ENCODE measurements at places on chromosomes 5 and 9.

- DNase-seq: no peak
Measured at GRCh38 chr9:90805006-90805996, 3.7 kb downstream of the SYK start.

- no peak for DNase-seq
Measured at GRCh38 chr5:43304525-43304924, 8.7 kb downstream of the HMGCS1 start.

GRCh38 chr9:5044160-5044559 lies 59.1 kb downstream of the JAK2 start:
- DNase-seq: no peak

GRCh38 chr5:146398826-146399225 lies 48.3 kb upstream of the TCERG1 start:
- DNase-seq: no peak

DNA sequence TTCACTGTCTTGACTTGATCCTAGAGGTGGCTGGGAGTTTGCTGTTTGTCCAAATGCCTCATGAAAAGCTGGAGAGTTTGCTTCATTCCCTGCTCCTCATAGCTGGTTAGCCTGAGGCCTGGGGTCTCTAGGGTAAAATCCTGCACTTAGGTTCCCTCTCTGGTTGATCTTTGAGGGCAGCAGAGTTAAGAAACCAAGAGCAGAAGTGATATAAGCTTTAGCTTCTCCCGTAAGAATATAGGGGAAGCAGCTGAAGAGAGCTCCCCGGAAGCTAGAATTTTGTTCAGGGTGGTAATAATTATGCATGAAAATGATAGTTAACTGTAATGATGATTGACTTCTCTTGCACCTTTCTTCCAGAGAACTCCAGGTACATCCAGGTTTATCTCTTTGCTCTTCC lies 1.4 kb downstream of the FAM53C start:
- no peak for DNase-seq

GRCh38 chr5:181246276-181247049 lies 2.8 kb upstream of the RACK1 start:
- peak; percentile 55 for DNase-seq

- DNase-seq: no peak
Measured at GRCh38 chr9:84959339-84959738, 289.8 kb downstream of the NTRK2 start.

DNA sequence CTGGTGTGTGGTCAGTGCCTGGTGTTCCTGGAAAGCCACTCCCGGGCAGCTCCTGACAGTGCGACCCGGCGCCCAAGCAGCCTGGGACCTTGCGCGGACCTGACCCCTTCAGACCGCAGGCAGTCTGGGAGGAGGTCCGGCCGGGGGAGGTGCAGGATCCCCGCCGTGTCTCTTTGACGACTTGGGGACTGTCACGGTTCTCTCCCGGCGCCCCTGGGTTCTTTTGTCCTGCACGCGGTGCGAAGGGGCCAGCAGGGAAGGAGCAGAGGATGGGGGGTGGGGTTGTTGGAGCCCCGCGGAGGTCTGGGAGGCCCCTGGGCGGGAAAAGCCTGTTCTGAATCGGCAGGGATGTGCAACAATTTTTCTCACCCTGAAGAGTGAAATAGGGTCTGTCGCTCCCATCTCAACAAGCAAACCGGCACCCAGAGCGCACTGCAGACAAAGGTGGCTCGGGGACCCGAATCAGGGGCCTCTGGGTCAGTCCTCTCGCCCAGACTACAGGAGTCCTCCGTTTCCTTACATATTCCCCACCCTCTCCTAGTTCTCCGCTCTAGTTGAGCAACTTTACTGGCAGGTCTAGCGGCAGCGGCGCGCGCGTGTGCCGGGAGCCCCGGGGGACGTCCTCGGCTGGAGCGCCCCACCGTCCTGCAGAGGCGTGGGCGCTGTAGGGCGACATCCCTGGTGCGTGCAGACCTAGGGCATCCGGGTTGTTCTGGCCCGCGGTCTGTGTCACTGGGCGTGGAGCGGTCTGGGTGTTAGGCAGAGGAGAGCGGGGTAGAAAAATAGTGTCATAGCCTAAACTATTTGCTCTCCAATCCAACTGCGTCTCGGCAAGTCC lies 1.2 kb downstream of the VCAN start:
- no peak for DNase-seq

GRCh38 chr9:4375424-4376200 lies 75.7 kb upstream of the GLIS3 start:
- DNase-seq: no peak

- no peak for DNase-seq
Measured at GRCh38 chr5:174999581-174999980, 275.2 kb downstream of the MSX2 start.

DNA sequence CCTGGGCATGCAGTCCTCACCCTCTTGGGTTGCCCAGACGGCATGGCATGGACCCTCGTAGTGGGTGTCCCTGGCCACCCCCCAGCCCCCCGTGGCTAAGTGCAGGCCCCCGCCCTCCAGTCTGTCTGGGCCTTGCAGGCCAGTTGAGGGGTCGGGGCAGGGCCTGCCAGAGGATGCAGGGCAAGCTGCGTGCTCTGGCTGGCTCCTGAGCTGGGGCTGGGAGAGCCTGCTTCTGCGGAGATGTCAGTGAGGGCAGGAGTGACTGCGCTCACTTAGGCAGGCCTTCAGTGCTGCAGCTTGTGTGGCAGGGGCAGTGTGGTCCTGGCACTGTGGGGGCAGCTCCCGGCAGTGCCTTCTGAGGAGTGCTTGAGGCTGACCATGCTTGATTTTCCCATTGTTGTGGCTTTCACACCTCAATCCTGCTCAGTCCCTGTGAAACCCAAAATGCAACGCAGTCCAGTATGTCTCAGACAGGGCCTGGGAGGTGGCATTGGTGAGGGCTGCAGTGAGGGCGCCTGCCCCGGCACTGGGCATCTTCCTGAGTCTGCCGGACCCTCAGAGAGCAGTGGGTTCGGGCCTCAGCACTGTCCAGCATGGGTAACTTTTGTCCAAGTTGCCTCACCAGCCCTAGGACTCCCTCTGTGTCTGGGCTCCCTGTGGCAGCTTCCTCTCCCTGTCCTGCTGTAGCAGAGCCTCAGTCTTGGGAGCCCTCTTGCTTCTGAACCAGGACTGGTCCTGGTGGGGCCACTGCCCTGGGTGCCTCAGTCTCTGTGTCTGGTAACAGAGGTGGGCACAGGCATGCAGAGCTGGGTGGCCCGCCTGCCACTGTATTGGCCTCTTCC lies 93.0 kb downstream of the PHF2 start:
- no peak for DNase-seq

DNA sequence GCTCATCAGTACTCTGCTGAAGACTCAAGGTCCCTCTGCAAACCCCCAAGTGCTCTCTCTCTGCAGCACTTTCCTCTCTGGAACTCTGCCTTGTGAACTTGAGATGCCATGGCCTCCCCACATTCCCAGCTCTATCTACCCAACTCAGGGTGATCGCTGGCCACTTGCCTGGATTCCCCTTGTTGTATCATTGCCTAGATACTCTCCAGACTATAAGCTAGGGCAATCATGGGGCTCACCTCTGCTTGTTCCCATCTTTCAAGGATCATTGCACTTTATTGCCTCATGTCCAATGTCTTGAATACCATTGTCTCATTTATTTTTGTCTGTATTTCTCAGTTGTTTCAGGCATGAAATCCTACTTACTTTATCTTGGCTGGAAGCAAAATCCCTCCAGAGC lies 144.1 kb downstream of the PLPPR1 start:
- no peak for DNase-seq

DNA sequence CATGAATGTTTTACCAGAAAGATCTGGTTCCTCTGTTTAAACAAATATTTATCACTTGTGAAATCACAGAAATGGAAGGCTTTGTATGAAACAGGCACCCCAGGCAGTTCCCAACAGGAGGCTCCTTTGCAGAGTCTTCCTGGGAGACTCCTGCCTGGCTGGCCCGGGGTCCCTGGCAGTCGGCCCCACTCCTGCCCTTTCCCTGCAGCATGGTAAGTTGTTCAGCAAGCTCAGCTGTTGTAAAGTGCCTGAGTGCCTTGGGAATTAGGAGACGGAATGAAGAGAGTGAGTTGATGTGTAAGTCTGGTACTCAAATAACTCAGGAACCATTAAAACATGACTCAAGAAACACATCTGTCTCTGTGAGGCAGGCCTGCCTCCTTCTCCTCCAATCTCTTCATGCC lies 17.5 kb upstream of the LHFPL2 start:
- DNase-seq: no peak

GRCh38 chr9:37454238-37454637 lies 11.0 kb downstream of the ZBTB5 start:
- DNase-seq: no peak

DNA sequence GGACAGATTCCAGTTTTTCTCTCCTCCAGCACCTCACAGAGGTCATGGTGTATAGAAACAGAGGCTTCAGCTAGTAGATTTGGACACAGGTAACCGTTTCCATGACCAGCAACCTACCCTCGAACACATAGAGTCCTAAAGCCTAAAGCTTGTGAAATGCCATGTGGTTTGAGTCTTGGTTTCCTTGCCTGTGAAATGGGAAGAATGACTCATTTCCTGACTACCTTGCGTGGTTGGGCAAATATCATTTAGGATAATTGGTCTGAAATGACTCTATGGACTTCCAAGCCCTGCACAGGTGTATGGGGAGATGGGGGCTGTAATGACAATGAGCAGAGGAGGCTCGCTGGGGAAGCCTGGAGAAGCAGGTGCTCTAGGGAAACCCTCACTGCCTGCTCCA lies 134.6 kb downstream of the TTLL11 start:
- no peak for DNase-seq

DNA sequence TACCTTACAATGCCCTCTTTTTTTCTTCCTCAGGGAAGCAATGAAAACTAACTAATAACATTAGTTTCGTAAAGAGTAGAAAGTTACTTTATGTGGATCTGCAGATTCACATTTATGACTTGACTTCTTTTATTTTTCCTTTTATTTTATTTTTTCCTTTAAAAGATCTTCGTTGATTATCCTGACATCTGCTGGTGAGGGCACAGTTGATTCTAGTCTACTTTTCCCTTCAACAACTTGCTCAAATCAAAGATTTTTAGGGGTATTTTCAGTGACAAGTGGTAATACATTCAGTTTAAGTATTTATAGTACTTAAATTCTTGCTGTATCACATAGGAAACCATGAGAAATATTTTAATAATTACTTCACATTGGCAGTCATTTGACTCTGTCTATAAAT lies 4.9 kb downstream of the EDIL3 start:
- DNase-seq: no peak

GRCh38 chr5:156164306-156164705 lies 162.7 kb upstream of the SGCD start:
- no peak for DNase-seq

DNA sequence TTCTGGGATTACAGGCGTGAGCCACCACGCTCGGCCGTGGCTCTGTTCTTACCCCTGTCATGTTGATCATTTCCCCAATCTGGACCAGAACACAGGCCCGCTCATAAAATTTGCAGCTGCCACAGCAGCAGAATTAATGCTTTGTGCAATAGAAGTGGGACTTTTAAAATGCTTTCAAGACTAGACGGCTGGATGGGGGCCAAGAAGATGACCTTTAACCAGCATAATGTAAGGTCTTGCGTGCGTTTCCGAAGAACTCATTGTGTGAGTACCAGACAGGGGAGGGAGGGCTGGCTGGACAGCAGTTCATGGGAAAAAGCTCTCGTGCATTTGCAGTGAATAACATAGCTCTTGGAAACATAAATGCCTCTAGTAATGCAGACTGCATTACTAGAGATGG lies 3.5 kb upstream of the WDR38 start:
- no peak for DNase-seq

GRCh38 chr5:74272831-74273451 lies 367.6 kb downstream of the ENC1 start:
- no peak for DNase-seq

DNA sequence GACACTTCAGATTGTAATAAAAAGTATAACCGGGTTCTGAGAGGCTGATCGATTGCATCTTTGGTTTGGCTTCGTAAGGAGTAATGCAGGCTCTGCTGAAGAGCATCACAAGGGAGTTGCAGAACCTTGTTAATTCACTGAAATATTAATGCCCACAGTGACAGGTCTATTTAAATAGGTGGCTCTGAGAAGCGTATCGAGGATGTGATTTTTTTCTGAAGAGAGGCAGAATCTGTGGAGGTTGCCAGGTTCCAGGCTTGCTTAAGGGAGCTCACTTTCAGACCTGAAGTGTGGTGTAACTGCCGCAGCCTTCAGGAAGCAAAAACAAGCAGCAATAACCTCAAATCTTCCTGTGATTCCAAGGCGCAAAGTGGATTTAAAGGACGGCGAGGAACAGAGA lies 80.3 kb downstream of the ANKRD33B start:
- DNase-seq: no peak

GRCh38 chr9:87181670-87182069 lies 234.4 kb upstream of the GAS1 start:
- DNase-seq: no peak

- no peak for DNase-seq
Measured at GRCh38 chr5:157456301-157456700, 3.7 kb upstream of the NIPAL4 start.

GRCh38 chr9:68981789-68982188 lies 32.1 kb downstream of the PRKACG start:
- no peak for DNase-seq

DNA sequence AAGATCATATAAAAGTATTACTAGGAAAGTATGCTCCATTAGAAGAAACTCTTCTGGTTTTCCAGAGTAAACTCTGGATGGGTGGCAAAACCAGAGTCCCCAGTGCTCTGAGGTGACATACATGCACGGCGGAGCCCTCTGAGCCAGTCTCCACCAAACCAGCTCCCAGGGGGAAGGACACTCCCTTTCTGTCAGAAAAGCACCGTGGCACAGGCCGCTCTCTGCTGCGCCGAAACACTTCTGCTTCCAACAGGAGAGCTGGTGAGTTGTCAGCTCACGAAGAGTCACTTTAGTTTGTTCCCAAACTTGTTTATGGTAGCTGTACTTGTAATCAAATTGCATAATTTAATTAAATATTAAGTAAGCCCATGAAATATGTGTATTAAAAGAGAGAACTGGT lies 184.6 kb downstream of the CDK5RAP2 start:
- DNase-seq: no peak

- DNase-seq: no peak
Measured at GRCh38 chr5:115381911-115382662, 85.6 kb upstream of the CCDC112 start.

DNA sequence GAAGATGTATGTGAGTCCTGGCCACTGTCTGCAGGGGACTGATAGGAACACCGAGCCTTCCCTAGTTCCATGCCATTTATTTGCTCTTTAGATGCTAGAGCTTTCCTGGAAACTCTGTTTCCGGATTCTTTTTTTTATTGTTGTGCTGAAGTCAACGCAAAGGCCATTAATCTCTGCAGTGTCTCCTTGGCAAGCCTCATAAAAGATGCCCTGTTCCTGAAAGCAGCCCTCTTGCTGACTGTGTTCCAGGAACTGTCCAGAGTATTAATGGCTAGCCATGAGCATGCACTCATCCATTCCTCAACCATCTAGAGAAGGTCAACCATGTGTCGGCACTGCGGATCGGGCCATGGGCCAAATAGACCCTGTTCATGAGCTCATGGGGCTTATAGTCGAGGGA lies 42.9 kb upstream of the SMAD5 start:
- DNase-seq: no peak

- no peak for DNase-seq
Measured at GRCh38 chr5:54385994-54386393, 69.5 kb upstream of the HSPB3 start.

Measured in activated CD8-positive, alpha-beta memory T cell treated with anti-CD3 and anti-CD28 coated beads for 4 hours (primary cell).